ENCODE measurements at places on chromosomes 2 and 18.
A peak's percentile ranks its signal among the peaks of the same experiment; 100 is the strongest.

DNA sequence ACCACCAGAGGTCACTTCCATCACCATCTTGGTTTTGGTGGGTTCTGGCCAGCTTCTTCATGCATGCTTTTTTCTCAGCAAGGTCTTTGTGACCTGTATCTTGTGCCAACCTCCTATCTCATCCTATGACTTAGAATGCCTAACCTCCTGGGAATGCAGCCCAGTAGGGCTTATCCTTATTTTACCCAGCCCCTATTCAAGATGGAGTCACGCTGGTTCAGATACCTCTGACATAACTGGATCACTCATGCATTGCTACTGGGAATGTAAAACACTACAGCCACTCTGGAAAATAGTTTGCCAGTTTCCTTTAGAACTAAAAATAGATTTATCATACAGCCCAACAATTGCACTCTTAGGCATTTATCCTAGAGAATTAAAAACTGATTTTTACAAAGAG, 219.2 kb downstream of the IRS1 start:
- DNase-seq = no peak

DNA sequence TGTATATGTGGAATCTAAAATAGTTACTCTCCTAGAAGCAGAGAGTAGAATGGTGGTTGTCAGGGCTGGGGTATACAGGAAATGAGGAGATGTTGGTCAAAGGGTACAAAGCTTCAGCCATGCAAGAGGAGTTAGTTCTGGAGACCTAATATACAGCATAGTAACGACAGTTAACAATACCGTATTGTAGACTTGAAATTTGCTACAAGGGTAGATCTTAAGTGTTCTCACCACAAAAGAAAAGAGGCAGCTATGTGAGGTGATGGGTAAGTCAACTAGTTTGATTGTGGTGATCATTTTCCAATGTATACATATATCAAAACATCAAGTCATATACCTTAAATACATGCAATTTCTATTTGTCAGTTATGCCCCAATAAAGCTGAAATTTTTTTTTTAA, 98.2 kb upstream of the CYP1B1 start:
- no peak for DNase-seq

- DNase-seq = peak; percentile 73
These were observed 32.2 kb upstream of the SPRED2 start for GRCh38 chr2:65464604-65465003.

DNA sequence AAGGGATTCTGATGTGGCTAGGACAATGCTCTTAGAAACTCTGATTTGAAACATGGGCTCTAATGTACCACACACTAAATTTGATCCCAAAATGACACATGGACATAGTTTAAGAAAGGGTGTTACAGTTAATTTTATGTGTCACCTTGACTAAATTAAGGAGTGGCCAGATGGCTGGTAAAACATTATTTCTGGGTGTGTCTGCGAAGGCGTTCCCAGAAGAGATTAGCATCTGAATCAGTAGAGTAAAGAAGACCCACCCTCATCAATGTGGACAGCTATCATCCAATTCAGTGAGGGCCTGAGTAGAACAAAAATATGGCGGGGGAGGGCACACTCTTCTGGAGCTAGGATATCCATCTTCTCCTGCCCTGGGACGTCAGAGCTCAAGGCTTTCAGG, 283.1 kb upstream of the CHAC2 start:
- no peak for DNase-seq

DNA sequence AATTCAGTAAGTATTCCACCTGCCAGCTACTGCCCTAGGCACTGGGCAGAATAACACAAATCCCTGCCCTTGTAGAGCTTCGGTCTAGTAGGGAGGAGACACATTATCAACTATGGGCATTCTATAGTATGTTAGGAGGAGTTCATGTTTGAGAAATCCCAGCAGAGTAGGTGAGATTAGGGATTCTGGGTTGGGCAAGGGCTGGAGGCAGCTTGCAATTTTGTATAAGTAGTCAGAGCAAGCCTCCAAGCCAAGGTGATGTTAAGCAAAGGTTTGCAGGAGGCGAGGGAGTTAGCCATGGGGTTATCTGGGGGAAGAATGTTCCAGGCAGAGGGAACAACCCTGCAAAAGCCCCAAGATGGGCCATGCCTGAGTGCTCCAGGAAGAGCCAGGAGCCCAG, 187.9 kb upstream of the HS6ST1 start:
- no peak for DNase-seq

DNA sequence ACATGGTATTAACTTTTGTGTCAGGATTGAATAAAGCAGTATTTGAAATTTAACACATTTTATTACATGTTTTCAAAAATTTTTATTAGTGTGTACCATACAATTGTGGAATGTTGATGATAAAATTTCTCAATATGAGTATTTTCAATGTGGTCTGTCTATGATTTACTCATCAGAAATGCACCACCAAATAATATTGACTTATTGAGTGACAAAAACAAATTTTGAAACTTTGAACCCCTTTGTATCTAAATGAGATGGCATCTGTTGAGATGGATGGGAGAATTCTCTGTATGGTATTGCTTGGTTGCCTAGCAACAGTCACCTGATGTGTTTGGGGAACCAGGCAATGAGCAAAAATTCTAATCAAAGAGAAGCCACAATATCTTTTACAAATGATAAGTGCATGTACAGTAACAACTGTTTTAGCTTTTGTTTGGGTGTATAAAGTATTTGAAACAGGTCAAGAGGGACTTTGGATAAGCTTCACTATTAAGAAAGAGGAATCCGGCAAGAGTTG, 400.1 kb downstream of the CCDC85A start:
- DNase-seq = no peak

DNA sequence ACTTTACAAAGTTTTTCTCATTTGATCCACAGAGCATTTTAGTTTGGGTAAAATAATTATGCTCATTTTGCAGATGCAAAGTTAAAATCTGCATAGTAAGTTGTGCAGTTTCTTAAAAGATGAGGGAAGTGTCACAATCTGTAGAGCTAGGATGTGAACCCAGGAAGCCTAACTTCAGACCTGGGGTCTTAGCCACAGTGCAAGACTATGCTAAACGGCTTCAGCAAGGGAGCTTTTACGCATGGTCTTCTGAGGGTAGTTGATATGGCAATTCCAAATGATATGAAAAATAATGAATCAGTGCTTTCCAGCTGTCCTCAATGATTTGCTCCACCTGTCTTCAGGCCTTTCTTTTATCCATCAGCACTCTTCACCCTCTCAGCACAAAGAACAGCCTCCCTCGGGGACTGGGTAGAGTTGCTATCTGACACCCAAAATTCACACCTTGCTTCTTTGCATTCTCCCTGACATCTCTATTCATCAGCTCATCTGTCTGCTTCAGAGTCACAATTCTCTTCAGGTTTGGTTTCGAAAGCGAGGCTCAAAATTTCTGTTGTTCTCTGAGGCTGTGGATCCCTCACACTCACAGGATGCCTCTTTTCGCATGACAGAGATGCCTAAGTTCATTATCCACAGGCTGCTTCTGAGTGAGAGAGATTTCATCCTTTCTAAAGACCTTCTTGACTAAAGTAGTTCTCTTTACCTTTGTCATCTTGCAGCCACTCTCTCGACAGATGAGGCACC, 302.5 kb downstream of the NRXN1 start:
- no peak for DNase-seq

DNA sequence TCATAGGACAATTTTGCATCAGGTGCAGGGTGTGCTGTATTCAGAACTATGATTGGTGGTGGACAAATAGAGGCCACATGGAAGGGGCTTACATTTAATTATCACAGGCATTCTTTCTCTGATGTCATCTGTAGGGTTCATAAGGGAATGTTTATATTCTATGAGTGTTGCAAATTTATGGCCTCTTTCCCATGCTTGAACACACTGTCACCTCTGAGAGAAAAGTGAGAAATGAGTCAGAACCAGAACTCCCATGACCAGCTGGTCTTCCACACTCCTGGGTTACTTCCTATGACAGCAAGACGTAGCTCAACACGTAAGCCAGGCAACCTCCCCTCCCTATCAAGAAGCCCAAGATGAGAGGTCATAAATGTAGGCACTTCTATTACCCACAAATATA, 310.8 kb downstream of the PIEZO2 start:
- DNase-seq = no peak

DNA sequence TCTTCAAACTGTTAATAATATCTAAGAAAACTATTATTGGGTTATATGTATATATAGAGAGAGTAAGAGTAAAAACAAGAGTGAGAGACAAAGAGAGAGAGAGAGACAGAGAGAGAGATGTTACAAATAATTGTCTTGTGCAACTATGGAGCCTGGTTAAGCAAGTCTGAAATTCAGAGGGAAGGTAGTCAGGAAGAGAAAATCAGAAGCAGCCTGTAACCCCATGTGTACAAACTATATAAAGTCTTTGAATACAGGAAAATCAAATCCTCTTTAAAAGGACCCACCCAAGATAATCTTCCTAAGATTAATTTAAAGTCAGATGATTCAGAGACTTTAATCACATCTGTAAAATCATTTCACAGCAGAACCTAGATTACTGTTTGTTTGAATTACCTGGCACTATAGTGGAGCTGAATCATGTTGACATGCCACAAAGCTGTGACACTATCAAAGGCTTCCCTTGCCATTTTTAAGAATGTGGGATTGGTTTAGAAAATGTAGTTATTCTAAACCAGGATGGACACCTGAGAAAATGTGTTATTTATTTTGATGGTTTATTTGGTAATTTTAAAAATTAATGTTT, 301.7 kb upstream of the FSIP2 start:
- no peak for DNase-seq

GRCh38 chr2:211877061-211877460, 661.5 kb downstream of the ERBB4 start:
- DNase-seq = no peak

DNA sequence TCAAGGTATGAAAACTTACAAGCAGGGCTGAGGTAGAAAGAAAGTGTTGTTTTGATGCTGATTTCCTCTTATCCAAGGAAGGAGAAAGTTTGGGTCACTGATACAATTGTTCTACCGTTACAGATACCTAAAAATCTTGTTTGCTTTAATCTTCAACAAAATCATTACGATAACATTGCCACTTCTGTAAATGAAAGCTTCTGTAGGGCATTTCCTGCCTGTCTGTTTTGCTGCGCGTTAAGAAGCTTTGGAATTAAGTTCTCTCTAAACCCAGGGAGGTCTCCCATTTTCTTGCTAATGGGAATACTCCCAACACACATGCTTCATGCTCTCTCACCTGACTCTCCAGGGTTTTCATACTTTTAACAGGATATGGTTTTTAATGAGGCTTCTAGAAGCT, 258.5 kb downstream of the PTGR3 start:
- no peak for DNase-seq

DNA sequence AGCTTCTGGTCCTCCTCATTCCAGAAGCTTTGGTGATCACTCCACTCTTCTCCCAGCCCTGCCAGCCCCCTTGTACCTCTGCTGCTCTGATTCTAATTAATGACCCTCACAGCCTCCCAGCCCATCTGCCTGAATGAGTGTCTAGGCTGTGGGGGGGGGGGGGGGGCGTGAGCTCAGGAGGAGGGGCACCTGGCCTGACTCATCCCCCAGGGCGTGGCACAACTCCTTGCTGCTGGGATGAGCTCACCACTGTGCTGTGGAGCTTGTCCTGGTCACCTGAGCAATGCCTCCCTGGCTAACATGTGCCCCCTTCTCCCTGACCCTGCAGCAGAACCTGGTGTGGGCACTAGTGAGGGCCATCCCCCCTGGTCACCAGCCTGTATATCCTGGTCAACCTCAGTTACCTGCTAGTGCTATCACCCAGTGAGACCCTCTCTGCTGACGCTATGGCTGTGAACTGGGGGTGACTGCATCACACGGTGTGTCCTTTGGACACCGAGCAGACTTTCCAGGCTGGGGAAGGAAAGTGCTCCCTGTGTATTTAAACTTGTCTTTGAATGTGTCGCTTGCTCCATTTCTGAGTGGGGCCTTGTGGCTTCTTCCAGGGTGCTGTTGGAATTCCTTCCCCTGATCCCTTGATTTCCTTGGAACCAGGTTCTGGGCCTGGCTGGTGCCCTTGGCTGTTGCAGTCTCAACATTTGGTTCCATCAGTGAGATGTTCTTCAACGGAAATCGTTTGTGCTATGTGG, 41.5 kb upstream of the PUM2 start:
- DNase-seq = no peak

Data from GM04504 (cell line).